Right kidney (tissue), 9 donors: ENCODE measurements at places on chromosomes 5 and 9.

- no peak for DNase-seq
These were observed 385.0 kb downstream of the EFNA5 start for GRCh38 chr5:107285772-107286171.

- DNase-seq, result no peak
These were observed 53.6 kb upstream of the SIMC1 start for GRCh38 chr5:176184608-176185132.

DNA sequence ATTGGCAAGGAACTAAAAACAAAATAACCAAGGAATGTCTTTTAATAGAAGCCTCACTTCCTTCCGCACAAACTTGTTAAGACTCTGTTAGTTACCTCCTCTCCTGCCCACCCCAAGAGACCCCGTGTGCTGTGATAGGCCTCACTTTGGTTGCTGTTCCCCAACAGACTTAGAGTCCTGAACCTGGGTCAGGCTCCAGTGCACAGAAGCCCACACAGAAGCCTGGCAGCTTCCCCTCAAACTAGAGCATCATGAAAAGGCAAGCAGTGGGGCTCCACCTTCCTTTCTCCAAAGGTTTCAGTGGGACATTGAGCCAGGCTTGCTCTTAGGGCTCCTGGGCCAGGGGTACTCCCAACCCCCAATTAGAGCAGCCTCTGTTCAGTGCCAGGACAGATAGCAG is 230.5 kb downstream of the ESM1 start:
- no peak for DNase-seq

GRCh38 chr5:181242031-181242451 is 1.7 kb downstream of the RACK1 start:
- DNase-seq, result no peak

DNA sequence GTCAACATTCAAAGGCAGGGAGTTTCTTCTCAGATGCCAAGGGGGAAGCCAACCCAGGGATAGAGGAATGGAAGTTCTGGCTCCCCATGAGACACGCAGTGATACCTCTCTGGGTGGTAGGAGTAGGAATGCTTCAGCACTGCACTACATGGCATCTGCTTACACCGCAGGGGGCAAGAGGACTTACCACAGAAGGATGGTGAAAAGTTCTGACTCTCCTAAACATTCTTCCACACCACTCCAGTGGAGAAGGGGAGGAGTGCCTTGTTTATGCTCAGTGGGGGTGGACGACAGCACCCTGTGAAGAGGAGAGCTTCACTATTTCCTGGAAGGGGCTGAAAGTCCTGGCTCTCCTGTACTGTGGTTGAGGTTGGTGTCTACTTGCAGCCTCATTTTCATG is 1011.3 kb upstream of the WWC1 start:
- DNase-seq, result no peak

DNA sequence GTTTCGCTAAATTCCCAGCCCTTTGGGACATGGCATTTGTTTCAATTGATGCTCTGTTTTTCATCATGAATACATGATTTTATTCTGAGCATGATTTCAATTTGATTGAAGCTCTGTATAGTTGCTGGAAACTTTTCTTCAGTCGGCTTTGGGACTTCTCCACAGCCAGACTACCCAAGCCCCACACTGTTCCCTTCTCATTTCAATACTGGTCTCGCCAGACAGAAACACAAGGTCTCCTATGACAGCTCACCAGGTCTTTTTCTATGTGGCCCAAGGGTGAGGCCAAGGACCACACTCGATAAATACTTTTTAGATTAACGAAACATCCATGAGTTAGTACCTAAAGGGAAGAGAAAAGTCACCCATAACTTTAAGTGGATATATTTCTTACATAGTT is 132.2 kb downstream of the ARL15 start:
- DNase-seq, result no peak

DNA sequence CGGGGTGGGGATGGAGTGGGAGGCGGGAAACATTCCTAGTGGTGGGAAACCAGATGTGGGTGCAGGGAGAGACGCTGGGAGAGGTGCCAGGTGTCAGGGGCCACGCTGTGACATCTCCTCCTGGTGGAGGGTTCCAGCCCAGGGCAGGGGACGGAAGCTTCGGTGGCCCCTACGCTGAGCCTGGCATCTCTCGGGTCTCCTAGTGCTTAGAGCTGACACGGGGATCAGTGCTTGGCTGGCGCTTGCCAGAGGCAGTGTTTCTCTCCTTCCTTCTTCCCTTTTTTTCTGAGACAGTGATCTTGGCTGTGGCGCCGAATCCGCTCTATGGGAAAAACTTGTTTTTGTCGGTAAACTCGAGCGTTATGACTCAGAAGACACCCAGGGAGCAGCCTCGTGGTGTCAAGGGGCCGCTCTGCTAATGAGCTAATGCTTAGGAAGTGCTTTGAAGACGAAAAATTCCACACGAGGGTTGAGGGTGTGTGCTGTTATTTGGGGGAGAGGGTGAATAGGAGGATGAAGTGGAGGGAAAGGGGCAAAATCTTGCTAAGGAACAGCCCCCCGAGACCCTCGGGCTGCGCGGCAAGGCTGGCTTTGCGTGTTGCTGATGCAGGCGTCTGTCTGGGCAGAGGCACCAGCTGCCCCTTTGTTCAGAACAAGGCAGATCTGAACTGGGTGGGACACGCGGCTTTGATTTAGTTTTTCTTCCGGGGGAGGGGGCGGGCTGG is 20.4 kb upstream of the IER5L start:
- DNase-seq, result no peak

DNA sequence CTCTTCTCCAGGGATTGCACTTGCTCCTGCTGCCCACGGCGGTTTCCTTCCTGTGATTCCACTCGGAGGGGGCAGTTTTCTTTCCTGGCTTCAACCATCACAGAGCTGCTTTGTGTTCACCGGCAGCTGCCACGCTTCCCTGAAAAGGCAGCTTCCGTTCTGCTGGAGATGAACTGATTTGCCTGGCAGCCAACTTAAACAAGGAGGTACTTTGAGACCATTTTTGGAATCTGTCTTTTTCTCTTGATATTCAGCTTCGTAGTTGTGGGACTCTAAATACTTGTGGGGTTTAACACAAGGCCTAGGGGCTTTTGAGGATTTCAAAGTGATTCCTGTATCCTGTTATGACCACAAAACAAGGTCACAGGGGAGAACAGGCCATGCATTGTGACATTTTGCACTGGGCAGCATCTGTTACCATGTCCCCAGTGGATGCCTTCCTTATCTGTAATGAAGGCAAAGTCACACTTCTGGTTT is 192.0 kb downstream of the MTRR start:
- DNase-seq, result no peak

DNA sequence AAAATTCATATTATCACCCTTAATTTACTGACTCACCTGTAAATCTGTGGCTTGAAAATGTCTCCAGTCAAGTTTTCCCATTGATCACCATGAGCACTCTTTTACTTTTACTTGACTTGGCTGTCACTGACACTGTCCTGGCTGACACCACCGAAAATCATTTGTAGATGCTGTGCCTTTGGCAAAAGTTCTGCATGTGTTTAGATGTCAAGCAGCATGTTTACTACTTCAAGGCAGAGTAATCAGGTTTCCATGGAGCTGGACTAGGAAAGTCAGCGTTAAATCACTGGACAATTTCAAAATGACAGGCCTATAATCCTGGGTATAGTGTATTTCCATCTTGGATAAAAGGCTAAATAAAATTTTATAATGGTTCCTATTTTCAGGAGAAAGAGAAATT is 1530.6 kb upstream of the CDH6 start:
- no peak for DNase-seq

- DNase-seq, result no peak
These were observed 30.1 kb downstream of the B4GALT1 start for GRCh38 chr9:33136721-33137670.

GRCh38 chr5:33180900-33181299 is 259.9 kb upstream of the TARS1 start:
- DNase-seq, result no peak
